ENCODE measurements at places on chromosomes 11 and 22.

DNA sequence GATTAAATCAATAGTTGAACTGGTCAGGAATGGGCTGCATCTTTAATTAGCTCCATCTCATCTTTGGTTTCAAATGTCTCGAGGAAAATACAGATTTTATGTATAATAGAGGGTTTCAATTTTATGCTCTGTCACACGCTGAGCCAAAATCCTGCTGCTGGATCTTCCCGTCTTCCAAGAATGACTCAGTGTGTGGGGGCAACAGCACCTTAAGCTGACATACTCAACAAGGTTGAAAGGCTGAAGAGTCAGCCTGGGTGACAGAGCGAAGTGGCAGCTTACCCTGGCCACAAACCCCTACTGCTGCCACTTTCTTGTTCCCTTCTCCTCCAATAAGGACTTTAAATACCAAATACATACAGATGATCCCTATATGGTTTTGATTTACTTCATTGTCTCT lies 9.0 kb upstream of the PCF11 start:
- no peak for DNase-seq

- no peak for DNase-seq
Measured at GRCh38 chr11:114678125-114679036, at the start of gene NXPE2. Gene NXPE2, plus strand, starts transcription at chr11:114678527. Its CDS starts 49 bp downstream, at chr11:114678576.

DNA sequence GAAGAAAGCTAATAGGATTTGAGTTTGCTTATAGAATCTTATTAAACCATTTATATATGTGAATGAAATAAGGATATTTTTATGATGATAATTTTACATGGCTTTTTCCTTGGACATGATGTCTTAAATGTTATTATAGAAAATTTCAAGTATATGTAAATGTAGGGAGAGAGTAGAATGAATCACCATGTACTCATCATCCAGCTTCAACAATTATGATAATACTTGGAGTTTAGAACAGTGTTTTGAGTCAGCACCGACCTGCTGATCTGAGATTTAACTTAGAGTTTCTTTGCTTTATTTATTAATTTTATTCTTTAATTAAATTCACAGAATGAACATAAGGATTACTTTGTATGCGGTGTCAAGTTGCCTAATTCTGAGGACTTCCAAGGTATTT lies 193.5 kb downstream of the UVRAG start:
- DNase-seq = no peak

DNA sequence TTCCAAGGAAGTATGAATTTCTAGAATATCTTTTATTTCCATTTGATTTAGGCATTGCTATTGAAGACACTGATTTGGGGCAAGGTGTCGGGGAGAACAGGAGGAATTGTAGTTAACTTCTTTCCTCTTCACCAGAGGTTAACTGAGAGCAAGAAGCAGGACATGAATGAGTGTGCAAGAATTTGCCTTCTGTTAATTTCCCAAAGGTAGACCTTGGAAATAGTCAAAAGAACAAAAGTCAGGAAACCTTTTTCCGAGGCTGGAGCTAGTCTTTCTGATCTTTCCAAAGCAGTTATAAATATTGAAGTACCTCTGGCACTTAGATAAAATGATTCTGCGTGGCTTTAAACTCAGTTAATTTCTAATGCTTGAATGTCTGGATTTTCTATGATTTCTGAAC lies 66.9 kb downstream of the MTMR3 start:
- no peak for DNase-seq

DNA sequence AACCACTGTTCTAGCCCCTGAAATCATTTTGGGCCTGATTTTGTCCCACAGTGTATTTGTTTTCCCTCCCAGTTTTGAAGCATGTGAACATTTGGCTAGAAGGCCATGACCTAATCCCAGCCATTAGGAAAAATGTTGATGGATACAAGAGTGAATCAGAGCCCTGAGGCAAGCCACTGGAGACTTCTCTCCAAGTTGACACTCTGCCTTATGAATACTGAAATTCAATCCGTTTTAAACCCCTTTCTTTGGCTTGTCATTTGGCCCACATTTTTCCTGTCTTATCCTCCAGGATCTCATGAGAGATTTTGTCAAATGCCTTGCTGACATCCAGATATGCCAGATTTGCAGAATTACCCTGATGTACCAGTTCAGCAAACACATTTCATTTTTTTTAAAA lies 158.8 kb downstream of the FAT3 start:
- no peak for DNase-seq

GRCh38 chr11:56967726-56968125 lies 21.0 kb upstream of the OR5AK2 start:
- DNase-seq = no peak

DNA sequence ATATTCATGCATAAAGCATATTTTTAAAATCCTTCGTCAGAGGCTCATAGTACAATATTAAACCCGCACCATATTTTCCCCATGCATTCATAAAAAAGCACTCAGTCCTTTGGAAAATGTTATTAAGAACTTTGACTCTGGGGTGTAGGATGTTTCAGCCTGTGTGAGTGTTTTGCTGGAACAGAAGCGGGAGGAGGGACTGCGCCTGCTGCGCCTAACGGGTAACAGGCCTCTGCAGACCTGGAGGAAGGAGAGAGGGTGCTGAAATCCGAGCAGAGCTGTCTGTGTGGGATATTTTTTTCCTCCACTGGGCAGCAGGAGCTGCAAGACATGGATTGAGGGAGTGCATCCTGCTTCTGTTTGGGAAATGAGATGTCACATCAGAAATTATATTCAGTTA lies 483.0 kb downstream of the BRD1 start:
- no peak for DNase-seq

- DNase-seq = no peak
Measured at GRCh38 chr11:74826901-74827300, 78.3 kb downstream of the RNF169 start.

GRCh38 chr11:35992548-35992947 lies 48.7 kb downstream of the LDLRAD3 start:
- no peak for DNase-seq

DNA sequence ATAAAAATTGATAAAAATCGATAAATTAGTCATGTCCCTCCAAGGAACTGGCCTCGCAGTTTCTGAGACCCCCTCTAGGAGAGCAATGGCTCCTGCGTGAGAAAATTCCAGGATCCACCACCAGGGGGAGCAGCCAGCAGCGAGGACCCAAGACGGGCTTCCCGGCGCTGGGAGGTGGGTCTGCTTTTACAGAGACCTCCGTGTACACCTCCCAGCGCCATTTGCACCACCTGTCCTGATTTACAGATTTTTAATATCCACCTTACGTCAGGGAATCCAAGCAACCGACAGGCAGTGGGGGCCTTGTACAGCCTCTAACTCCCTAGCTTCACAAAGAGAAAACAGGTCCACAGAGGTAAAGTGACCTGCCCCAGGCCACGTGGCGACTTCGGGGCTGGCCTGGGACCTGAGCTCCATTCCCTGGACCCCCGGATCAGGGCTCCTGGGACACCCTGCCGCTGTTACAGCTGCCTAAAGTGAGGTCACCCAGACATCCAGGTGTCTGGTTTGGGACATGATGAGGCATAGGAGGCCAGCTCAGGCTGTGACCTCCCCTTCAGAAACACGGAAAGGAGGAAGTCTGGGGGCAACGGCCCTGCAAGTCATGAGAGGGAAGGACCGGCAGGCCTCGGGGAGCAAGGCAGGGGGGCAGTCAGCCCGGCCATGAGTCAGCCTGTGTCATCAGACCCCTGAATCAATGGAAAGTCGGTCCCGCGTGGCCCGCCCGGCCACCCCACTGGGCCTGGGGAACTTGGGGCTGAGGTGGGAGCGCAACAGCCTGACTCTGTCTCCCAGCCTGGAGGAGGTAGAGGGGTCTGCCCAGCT lies 3.5 kb downstream of the OSM start:
- DNase-seq = peak; percentile 64

DNA sequence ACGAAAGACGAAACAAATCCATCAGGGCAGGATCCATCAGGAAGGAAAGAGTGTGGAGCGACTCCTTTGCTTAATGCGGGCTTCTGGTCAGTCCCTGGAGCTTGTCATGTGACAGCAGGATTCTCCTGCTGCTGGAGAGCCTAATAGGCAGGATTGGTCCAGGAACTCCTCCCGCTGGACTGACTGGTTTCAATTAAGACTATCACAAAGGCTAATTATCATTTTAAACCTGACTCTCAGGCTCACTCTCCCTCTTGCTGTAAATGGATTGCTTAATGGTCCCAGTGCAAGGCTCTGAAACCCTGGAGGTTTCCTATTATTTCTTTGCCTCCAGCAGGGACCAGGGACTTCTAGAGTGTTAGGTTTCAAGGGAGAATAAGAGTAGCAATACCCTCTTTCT lies 493.8 kb downstream of the NTM start:
- DNase-seq = no peak

DNA sequence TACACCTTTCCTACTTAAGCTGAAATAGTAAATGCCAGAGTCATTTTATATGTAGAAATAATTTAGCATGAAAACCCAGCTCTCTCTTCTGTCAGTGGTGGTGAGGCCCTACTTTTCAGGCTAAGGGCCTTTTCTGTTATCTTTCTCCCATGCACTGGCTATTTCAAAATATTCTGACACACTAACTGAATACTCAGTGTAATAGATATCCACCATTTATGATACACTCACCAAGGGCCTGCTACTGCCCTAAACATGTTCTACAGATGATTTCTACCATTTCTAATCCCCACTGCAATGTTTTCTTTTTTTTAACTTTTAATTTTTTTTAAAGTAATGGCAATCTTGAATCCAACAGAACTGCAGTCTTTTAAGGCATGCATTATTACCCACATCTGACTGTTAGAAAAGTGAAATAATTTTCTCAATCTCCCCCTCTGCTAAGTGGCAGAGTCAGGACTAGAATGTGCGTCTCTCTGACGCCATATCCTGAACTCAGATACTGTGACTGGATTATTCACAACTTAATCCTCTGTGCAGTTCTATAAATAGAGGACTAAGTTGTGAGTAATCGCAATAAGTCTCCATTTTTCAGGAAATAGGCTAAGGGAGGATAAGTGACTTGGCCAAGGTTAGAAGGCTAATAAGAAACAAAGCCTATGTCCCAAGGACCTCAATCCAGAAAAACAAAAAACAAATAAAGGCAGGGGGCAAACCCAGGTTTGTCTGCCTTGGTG lies 44.0 kb downstream of the GRAMD1B start:
- no peak for DNase-seq

DNA sequence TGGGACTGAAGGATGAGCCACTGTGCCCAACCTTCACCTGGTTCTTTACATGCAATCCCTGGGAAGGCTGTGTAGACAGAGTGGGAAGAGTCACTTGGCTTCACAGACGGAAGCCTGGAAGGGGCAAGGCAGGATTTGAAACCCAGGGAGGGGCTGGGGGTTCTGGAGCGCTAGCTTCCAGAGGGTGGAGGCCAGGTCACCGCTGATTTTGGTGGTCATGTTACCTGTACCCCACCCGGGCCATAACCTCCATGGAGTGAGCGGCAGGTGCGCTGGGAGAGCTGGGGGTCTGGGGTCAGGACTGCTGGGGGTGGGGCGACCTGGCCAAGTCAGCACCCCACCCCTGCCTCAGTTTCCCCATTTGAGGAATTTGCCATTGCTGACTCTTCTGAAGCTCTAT lies 38.3 kb downstream of the PDGFB start:
- no peak for DNase-seq

GRCh38 chr11:78299000-78299710 lies 110.4 kb downstream of the USP35 start:
- no peak for DNase-seq

GRCh38 chr11:100031973-100032372 lies 655.1 kb upstream of the ARHGAP42 start:
- no peak for DNase-seq

DNA sequence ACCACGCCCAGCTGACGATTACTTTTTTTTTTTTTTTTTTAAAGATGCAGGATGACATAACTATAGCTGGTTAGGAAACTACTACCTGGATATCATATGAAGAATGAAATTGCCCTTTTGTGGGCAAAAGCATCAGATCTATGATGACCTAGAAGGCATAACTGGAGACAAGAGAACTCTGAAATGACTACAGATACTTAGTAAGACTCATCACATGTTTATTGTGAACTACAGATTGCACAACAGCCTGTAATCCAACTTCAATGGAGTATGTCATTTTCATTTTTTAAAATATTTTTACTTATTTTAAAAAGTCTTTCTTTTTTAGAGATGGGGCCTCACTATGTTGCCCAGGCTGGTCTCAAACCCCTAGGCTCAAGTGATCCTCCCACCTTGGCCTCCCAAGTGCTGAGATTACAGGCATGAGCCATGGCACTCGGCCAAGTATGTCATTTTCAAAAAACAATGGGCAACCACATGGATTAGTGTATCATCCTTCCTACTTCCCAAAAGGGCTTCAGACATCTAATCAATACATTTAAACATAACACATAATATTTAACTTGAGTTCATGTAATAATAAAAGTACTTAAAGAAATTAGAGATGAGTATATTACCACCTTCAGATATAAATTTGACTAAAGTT lies 3.3 kb downstream of the MTMR2 start:
- no peak for DNase-seq

DNA sequence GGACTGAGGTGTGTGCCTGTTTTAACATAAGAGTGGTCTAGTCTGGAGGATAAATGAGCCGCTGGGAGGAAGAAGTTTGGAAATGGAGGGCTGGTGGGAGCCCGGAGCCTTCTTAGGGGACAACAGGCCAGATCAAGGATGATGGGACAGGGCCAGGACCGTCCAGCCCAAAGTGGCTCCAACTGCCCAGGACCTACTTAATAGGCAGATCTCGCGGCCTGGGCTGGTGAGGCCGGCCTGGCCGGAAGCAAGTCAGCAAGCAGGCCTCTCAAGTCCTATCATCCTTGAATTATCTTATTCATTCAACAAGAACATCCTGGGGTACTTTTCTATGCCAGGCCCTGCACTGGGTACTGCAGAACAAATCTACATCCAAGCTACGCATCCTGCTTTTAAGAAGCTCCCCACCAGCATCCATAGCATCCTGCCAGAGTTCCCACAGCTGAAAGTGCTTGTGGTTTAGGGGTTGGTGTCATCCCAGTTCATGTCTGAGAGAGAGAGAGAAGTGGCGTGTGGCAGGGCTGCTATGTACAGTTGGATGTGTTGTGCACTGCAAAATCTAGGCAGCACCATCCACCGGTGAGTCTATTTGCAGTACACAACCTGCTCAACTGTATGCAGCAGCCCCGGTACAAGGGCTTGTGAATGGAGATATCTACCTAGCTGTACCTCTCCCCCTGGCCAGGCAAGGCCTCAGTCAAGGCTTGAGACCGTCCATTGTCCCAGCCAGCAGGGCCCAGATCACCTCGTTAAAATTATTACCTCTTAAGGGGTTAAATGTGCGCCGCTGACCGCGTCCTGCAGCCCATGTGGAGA lies 82.1 kb downstream of the FBLN1 start:
- DNase-seq = no peak

DNA sequence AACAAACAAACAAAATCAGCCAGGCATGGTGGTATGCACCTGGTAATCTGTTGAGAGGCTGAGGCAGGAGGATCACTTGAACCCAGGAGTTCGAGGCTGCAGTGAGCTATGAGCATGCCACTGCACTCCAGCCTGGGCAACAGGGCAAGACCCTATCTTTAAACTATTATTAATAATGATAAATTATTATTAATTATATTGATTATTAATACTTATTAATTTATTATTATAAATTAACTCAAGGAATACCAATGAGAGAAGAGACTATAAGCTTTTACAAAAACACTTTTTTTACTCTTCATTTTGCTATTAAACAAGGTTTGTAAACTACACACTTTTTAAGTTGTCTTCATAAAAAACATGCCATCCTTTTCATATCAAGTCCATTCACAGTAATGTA lies 97.7 kb upstream of the APOA1 start:
- DNase-seq = no peak
